ENCODE measurements at places on chromosomes 4 and X.
A peak's percentile ranks its signal among the peaks of the same experiment; 100 is the strongest.

DNA sequence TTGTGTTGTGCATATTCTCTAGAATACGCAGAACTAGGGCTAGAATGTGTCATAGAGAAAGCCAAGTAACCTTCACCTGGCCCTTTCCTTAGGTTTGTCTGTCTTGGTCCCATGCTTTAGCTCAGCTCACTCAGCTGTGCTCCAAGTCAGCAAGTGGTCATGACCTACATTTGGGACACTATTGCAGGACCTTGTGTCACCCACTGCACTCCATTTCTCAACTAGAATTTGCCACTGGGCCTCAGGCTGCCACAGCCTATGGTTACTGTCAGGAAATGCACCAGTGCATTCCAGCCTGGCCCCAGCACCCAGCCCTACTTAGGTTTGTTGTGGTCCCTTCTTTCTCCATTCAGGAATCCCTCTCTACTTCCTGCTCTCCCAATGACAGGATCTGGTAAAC lies 7.7 kb upstream of the FGG start:
- no peak for DNase-seq

DNA sequence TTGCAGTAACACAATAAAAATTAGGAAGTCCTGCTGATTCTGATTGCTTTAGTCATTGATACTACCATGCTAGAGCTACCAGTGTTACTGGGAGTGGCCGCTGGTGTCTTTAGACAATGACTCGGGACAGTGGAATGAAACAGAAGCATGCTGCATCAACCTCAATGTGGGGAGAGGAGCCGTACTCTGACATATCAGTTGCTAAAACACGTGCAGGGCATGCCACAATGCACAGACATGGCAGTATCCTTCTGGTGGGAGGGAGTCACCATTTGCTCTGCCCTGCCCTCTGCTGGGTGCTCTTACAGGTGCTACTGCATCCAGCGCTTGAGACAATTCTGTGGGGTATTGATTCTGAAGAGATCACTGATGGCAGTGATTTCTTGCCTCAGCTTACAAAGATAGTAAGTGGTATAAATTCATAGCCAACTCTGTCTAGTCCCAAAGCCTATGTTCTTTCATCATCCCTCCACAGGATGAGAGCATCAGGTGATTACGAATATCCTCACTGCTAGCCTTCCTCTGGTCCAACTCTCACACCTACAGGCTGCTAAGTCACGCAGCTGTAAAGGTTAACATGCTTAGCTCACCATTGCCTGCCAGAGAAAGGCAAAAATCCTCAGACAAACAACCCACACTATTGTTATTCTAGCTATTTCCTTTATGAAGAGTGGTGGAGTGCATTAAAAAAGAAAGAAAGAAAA lies 43.7 kb downstream of the NSG1 start:
- DNase-seq, result peak; percentile 24

GRCh38 chrX:40148385-40149285 lies 50.9 kb upstream of the BCOR start:
- DNase-seq, result no peak

DNA sequence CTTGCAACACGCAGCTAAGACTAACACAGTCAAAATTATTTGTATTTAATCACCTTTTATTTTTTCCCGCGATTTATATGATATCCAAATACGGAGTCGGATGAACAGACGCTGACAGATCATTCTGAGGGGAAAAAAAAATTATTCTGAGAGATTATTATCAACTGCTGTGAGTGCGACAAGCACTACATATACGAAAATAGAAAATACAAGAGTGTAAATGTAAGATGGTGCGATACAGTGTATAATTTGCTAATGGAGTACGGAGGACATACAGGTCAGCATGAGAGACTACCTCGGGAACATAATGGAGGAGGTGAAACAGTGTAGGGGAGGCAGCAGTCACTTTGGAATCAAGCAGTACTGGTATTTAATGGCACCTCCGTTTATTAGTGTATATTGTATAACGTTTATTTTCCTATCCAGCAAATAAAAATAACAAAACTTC lies 2.8 kb upstream of the LIN54 start:
- no peak for DNase-seq

Data from NCI-H1930 (cell line).